Neural progenitor cell (in vitro differentiated cells): ENCODE measurements at places on chromosomes 2 and 18. TPM values are rescaled to one million over a fixed set of nuclear protein-coding genes. Genes with fewer than 3 reads are reported as not detected.
A peak's percentile ranks its signal among the peaks of the same experiment; 100 is the strongest.

DNA sequence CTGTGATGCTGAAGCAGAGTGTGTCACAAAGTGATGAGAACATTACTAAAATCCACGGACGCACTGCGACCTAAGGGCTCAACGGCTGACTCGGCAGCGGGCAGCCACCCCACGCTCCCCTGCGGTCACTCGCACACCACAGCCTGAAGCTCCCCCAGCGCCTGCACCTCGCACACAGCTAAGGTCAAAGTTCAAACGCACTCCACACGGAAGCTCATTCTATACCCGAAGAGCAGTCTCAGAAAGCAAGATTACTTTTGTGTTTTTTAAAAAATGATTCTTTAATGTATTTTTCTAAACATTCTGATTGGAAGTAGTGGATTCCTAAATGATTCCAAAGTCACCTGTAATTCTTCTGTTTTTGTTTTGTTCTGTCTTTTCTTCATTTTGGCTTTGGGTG is 21.7 kb downstream of the ASPRV1 start:
- peak; percentile 35 for DNase-seq
- H3K27ac ChIP-seq: no peak overlapping the region
- H3K36me3 ChIP-seq: no peaks in the 10 kb centered on the region

DNA sequence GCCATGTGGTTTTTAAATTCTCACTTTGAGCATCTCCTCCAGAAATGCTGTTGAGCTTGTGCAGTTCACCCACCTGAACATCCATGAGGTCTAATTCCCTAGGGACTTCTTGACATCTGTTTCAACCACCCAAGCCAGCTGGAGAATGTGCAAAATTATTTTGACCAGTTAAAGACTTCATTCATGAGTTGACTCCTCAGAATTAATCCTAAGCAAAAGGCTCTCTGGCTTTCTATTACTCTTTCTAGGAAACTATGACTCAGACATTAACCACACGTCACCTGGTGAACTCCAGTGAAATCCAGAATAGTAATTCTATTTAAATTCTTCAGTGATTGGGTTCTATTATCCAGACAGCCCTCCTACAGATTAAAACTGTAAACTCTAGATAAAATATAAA is 247.5 kb downstream of the NBAS start:
- DNase-seq: no peak

GRCh38 chr2:150126839-150127238 is 360.6 kb downstream of the RND3 start:
- H3K27me3 ChIP-seq: no peaks in the 10 kb centered on the region
- H3K27ac ChIP-seq: no peak overlapping the region
- H3K4me1 ChIP-seq: peaks cover 22% of the 10 kb centered on the region
- H3K36me3 ChIP-seq: no peaks in the 10 kb centered on the region

GRCh38 chr18:78796693-78797455 is 182.7 kb upstream of the SALL3 start:
- no peak overlapping the region for H3K27ac ChIP-seq
- H3K36me3 ChIP-seq: no peaks in the 10 kb centered on the region
- DNase-seq: no peak
- H3K4me1 ChIP-seq: no peaks in the 10 kb centered on the region

DNA sequence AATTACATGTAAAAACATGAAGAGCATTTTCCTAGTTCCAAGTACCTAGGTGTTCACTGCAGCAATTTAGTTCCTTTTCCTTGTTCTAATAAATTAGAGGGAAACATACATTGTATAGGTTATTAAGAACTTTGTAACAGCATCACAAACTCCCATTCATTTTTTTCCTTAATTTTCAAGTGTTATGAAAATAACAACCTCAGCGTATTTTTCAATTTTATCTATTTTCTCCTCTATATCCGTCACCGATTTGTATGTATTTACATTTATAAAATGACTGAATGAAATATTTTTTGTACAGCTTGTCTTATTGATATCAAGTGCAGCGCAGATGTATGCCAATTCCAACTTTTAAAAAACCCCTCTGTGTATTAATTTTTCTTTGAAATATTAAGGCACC is 44.0 kb downstream of the ZCCHC2 start:
- H3K27ac ChIP-seq: no peak overlapping the region
- no peaks in the 10 kb centered on the region for H3K4me1 ChIP-seq
- peaks cover 10% of the 10 kb centered on the region for H3K36me3 ChIP-seq
- no peaks in the 10 kb centered on the region for H3K27me3 ChIP-seq
- H3K4me3 ChIP-seq: no peak overlapping the region

DNA sequence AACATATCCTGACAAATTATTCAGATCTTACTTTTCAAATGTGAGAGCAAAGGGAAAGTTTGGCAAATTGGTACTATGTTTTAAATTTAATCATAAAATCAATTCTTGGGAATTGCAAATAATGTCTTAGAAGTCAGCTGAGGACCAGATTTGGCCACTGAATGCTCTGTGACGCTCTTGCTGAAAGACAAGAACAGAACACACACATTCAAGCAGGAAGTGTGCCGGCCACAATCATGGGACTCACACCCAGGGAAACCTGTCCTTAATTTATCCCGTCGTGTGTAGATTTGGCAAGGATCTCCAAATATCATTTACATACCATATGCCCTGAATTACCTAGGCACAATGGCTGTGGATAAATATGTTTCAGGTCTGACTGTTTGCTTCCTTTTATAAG is 253.1 kb downstream of the TCF4 start:
- no peak for DNase-seq
- H3K4me1 ChIP-seq: peaks cover 23% of the 10 kb centered on the region
- no peaks in the 10 kb centered on the region for H3K27me3 ChIP-seq
- no peaks in the 10 kb centered on the region for H3K36me3 ChIP-seq
- H3K4me3 ChIP-seq: no peak overlapping the region

DNA sequence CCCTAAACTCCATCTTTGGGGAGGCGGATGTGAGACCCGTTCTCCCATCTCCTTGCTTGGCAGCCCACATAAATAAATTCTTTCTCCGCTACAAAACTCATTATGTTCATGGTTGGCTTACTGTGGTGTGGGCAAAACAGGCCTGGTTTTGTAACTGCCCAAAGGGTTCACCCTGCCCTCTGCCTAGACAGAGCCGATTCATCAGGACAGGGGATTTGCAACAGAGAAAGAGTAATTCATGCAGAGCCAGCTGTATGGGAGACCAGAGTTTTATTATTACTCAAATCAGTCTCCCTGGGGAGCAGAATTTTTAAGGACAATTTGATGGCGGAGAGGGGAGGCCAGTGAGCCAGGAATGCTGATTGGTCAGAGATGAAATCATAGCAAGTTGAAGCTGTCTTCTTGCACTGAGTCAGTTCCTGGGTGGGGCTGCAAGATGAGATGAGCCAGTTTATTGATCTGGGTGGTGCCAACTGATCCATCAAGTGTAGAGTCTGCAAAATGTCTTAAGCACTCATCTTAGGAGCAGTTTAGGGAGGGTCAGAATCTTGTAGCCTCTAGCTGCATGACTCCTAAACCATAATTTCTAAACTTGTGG is 8.4 kb upstream of the RNF125 start:
- no peaks in the 10 kb centered on the region for H3K36me3 ChIP-seq
- H3K27me3 ChIP-seq: no peaks in the 10 kb centered on the region
- DNase-seq: no peak
- no peaks in the 10 kb centered on the region for H3K4me1 ChIP-seq

DNA sequence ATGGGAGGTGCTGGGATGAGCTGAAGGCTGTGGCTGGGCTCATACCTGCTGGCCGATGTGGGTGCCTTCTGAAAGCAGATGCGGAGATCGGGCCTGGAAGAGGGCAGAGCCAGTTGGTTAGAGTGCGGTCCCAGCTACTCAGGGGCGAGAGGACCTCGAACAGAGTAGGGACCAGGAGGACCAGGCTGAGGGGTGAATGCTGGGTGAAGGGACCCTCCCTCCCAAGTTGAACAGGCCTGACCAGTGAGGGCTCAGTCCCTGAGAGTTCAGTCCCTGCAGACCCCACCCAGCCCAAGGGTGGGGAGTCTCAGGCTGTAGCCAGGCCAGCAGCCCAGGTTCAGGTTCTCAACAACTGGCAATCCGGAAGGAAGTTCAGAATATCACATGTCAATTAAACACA is 232.8 kb upstream of the HS6ST1 start:
- no peak overlapping the region for H3K27ac ChIP-seq
- H3K27me3 ChIP-seq: no peaks in the 10 kb centered on the region
- H3K4me3 ChIP-seq: no peak overlapping the region
- DNase-seq: no peak

DNA sequence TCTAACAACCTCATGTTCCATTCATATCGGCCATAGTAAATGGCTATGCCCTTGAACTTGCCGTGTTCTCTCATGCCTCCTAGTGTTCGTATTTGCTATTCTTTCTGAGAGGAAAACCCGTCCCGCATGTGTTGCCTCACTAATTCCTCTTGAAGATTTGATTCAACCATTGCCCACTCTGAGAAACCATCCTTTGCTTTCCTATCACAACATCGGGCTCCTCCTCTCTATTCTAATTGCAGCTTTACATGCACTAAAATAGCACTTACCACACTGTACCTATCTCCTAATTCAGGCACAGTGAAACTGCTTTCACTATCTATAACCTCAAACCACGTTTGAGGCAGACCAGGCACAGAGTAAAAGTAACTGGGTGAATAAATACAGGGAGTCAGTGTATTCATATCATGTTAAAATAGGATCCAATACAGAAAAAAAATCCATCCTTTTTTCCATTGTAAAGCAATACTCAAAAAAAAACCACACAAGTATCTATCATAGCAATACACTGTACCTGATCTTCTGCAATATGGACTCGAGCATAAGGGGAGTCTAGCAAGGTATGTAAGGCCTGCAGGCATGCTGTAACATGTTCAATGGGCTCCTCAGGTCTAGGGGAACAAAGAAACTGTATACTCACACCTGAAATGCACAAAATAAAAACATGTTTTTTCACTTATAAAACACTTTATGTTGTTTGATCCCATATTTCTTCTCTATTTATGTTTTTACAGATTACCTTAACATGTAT is 39.0 kb upstream of the STRN start:
- H3K36me3 ChIP-seq: peaks cover 5% of the 10 kb centered on the region
- H3K27ac ChIP-seq: no peak overlapping the region
- no peak overlapping the region for H3K4me3 ChIP-seq
- H3K4me1 ChIP-seq: no peaks in the 10 kb centered on the region
- no peaks in the 10 kb centered on the region for H3K27me3 ChIP-seq
- DNase-seq: peak; percentile 1

- H3K4me1 ChIP-seq: no peaks in the 10 kb centered on the region
- peak overlapping the region; percentile 63 for H3K4me3 ChIP-seq
- H3K36me3 ChIP-seq: no peaks in the 10 kb centered on the region
- no peak overlapping the region for H3K27ac ChIP-seq
These were observed 1.1 kb upstream of the BOLL start for GRCh38 chr2:197786010-197786877.

DNA sequence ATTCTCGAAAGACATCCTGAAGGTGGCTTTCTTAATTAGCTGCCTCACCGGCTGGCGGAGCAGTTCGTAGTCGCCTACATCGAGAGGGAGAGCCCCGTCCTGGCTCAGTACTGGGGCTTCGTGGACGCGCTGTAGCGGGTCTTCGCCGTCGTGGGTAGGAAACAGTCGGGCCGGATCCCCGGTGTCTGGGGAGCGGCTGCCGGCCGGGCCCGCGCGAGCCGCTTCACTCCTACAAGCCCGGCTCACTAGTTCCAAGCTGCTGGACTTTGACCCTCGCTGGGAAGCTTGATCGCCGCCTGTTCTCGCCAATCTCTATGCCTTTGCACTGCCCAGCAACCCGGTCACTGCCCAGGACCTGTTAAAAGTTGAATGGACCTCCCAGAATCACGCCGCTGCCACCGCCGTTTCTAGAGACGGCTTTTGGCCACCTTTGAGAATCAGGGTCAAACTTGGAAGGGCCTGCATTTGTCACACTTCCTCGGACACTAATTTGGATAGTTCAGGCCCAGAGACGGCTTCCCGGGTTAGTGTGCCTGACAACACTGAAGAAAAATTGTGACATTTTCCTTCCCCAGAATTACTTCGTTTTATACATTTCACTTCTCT is 41.4 kb upstream of the AKAIN1 start:
- no peak overlapping the region for H3K27ac ChIP-seq
- peaks cover 24% of the 10 kb centered on the region for H3K4me1 ChIP-seq
- DNase-seq: peak; percentile 60

GRCh38 chr2:176494949-176495353 is 225.7 kb downstream of the MTX2 start:
- no peaks in the 10 kb centered on the region for H3K36me3 ChIP-seq
- H3K27ac ChIP-seq: no peak overlapping the region
- peaks cover 18% of the 10 kb centered on the region for H3K4me1 ChIP-seq
- no peak overlapping the region for H3K4me3 ChIP-seq
- peaks cover 31% of the 10 kb centered on the region for H3K27me3 ChIP-seq

DNA sequence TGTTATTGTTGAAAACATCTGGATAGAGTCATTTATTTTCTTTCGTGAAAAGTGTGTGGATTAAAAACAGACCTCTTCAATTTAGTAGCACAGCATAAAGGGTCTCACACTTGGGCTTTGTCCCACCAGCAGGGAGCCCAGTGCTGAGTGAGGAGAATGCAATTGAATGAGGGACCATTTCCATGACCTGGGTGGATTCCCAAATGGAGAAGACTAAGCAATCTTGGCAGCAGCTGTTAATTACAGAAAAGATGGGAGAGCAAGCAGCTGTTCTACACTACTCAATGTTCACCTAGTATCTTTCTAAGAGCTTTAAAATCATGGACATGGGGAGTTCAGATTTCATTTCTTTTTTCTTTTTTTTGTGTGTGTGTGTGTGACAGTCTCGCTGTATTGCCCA is 121.8 kb upstream of the FN1 start:
- no peak overlapping the region for H3K4me3 ChIP-seq
- no peaks in the 10 kb centered on the region for H3K27me3 ChIP-seq
- H3K36me3 ChIP-seq: no peaks in the 10 kb centered on the region
- no peaks in the 10 kb centered on the region for H3K4me1 ChIP-seq
- DNase-seq: no peak

GRCh38 chr2:134260713-134261112 is 6.8 kb downstream of the MGAT5 start:
- H3K27me3 ChIP-seq: no peaks in the 10 kb centered on the region
- no peak for DNase-seq
- H3K4me3 ChIP-seq: no peak overlapping the region
- no peaks in the 10 kb centered on the region for H3K36me3 ChIP-seq
- H3K4me1 ChIP-seq: peaks cover 4% of the 10 kb centered on the region
- no peak overlapping the region for H3K27ac ChIP-seq

- no peak overlapping the region for H3K27ac ChIP-seq
- H3K27me3 ChIP-seq: no peaks in the 10 kb centered on the region
- DNase-seq: no peak
- H3K4me1 ChIP-seq: no peaks in the 10 kb centered on the region
- no peaks in the 10 kb centered on the region for H3K36me3 ChIP-seq
- H3K4me3 ChIP-seq: no peak overlapping the region
These were observed 101.4 kb downstream of the COLEC12 start for GRCh38 chr18:398935-399630.

EVX2 gene
- total RNA-seq: not detected in 2 replicates

HDAC4 gene
- total RNA-seq: 36.0 and 40.8 TPM in 2 replicates

ZCCHC2 gene
- total RNA-seq: 5.5 and 8.9 TPM in 2 replicates

MYO7B gene
- total RNA-seq: 0.03 TPM in 1 of 2 replicates, not detected in the other

SH3RF3 gene
- 0.28 TPM in 2 replicates for total RNA-seq

STPG4 gene
- not detected in 2 replicates for total RNA-seq

GTF2A1L gene
- 1.6 and 3.7 TPM in 2 replicates for total RNA-seq

AQP4 gene
- total RNA-seq: 0.09 and 0.12 TPM in 2 replicates

SERTAD2 gene
- 12.2 and 19.1 TPM in 2 replicates for total RNA-seq

TMEM178A gene
- 11.8 and 19.2 TPM in 2 replicates for total RNA-seq

LAMA1 gene
- total RNA-seq: 80.3 and 95.4 TPM in 2 replicates
